ENCODE measurements at places on chromosomes 13 and 19.

- no peak for DNase-seq
These were observed 49.6 kb downstream of the DOCK9 start for GRCh38 chr13:98927951-98928927.

DNA sequence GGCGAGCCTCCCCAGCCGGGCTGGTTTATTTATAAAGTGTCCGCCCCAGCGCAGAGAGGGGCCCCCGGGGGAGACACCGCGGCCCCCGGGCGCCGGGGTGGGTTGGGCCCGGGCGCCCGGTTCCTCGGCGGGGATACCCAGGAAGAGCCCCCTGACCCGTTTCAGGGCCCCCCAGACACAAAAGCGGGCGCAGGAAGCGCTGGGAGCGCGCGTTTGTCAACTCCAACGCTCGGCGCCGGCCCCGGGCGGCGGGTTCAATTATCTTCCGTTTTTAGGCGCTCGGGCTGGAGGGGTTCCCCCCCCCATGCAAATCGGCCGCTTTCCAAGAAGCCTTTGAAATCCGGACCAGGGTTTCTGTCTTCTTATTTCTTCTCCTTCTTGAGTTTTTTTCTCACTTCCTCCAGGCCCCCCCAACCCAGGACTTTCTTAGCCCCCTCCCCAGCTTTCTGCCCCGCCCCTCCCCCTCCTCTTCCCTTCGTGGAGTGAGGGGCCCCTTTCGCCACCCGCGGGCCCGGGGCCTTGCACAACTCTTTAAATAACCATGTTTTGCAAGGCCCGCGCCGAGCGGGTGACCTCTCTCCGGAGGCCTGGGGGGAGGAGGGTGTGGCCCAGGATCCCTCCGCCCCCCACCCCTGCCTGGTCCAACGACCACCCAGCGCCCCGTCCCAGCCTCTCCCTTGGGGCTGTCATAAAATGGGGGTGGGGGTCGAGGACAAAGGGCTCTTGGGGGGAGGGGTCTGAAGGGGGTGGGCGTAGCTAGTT lies 935 bp downstream of the ARID3A start:
- no peak for DNase-seq

DNA sequence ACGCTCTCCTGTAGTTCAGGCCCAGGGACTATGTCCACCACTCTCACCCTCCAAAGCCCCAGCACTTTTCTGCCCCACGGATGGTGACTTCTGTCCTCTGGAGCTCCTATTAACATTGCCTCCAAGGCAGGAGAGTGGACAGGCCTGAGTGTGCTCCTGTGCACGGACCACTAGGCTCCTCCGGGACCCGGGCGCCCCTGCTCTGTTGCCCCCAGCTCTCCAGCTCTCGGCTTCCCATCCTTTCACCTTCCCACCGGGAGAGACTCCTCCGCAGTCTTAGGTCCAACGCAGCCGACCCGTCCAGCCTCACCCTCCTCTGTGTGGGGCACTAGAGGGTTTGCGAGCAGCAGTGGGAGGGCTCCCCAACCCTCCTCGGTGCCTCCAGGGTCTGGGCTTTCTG lies 30.4 kb downstream of the CAPN12 start:
- DNase-seq, result no peak

DNA sequence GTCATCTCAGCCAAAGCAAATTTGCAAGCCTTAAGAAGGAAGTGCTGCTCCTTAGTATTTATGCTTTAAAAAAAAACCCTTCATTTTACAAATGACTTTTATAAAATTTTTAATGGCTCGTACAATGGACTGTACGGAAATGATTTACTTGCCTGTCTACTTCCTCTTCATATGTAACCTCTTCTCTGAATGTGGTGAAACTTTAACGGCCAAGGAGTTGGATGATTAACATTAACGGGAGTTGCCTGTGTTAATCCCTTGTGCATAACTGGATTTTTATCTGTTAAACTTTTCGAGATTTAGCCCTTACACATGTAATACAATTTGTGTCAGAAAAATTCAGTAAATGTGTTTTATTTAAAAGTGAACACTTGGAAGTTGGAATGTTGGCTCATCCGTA lies 429.4 kb downstream of the TBC1D4 start:
- DNase-seq, result no peak

GRCh38 chr13:40399756-40400155 lies 266.7 kb downstream of the FOXO1 start:
- DNase-seq, result no peak

DNA sequence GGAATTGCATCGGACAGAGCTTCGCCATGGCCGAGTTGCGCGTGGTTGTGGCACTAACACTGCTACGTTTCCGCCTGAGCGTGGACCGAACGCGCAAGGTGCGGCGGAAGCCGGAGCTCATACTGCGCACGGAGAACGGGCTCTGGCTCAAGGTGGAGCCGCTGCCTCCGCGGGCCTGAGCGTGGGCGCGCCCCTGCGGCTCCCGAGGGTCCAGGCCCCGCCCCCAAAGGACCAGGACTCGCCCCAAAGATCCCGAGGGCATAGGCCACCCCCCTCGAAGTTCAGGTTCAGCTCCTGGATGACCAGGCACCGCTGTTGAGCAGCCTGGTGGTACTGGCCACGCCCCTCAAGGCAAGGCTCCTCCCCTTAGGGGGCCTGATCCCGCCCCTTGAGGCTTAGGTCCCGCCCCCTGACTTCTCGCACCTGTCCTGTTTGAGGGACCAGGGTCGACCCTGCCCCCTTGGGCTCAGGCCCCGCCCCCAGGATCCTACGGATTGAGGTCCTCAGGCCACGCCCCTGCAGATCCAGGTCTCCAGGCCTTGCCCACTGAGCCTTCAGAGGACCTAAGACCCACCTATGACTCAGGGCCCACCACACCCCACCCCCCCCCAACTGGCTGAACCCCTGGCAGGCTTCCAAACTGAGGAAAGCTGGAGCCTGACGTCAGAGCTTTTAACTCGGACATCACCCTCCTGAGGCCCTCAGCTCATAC lies 43.1 kb downstream of the CYP4F22 start:
- peak; percentile 34 for DNase-seq

Measured in stimulated activated CD8-positive, alpha-beta memory T cell treated with anti-CD3 and anti-CD28 coated beads, Interleukin-15, amount 100 ng/mL, for 48 hours (primary cell).